Upper lobe of right lung (tissue), 1 donor: ENCODE measurements at places on chromosomes 7 and 10. TPM values are rescaled to one million over a fixed set of nuclear protein-coding genes. Genes with fewer than 3 reads are reported as not detected.

- H3K36me3 ChIP-seq = no peaks in the 10 kb centered on the region
- no peaks in the 10 kb centered on the region for H3K27me3 ChIP-seq
- no peak for DNase-seq
- no peak overlapping the region for H3K4me3 ChIP-seq
These were observed 464.7 kb upstream of the IGFBP3 start for GRCh38 chr7:46385662-46386309.

DNA sequence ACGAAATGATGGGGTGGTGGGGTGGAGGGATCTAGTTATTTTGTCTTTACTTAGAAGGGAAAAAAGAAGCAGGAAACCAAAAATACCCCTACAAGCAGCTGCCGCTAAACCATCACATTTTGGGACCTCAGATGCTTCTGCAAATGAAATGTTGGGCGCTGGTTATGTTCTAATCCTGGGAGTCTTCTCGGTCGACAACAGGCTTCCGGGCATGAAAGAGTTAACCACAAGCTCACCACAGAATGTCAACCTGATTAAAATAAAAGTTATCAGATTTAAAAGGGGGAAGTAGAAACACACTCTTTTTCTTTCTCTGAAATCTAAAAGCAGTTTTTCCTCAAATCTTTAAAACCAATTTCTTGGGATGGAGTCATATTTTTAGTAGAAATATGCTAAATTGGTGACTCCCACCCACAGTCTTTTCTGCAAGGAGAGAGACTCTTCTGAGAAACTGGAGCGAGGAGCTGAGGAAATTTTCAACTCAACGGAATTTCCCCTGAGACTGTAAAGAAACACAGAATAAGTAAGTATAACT, 16.8 kb downstream of the IL2RA start:
- no peak overlapping the region for H3K27ac ChIP-seq
- H3K4me3 ChIP-seq = no peak overlapping the region
- H3K4me1 ChIP-seq = peaks cover 3% of the 10 kb centered on the region
- DNase-seq = no peak
- H3K36me3 ChIP-seq = no peaks in the 10 kb centered on the region

- H3K4me1 ChIP-seq = peaks cover 3% of the 10 kb centered on the region
- no peak overlapping the region for H3K27ac ChIP-seq
- no peaks in the 10 kb centered on the region for H3K36me3 ChIP-seq
- no peaks in the 10 kb centered on the region for H3K27me3 ChIP-seq
These were observed 37.4 kb downstream of the C10orf120 start for GRCh38 chr10:122662231-122662630.

DNA sequence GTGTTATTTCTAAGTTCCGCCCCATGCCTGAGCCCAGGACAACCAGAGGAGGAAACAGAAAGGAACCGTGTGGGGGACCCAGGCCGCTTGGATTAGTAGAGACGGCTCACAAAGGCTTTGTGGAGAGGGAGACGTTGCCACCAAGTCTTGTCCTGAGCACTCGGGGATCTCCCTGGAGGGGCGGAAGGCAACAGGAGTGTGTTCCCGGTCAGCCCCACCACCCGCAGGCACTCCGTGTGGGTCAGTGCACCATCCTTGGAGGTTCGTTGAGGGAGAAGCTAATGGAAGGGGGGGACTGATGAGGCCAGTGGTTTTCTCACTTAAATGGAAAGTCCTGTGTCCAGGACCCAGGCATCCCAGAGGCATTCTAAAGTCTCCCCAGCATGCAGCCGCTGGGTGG, 26.7 kb upstream of the EN2 start:
- peaks cover 9% of the 10 kb centered on the region for H3K27me3 ChIP-seq
- no peaks in the 10 kb centered on the region for H3K4me1 ChIP-seq
- no peaks in the 10 kb centered on the region for H3K36me3 ChIP-seq
- H3K4me3 ChIP-seq = no peak overlapping the region
- DNase-seq = no peak

DNA sequence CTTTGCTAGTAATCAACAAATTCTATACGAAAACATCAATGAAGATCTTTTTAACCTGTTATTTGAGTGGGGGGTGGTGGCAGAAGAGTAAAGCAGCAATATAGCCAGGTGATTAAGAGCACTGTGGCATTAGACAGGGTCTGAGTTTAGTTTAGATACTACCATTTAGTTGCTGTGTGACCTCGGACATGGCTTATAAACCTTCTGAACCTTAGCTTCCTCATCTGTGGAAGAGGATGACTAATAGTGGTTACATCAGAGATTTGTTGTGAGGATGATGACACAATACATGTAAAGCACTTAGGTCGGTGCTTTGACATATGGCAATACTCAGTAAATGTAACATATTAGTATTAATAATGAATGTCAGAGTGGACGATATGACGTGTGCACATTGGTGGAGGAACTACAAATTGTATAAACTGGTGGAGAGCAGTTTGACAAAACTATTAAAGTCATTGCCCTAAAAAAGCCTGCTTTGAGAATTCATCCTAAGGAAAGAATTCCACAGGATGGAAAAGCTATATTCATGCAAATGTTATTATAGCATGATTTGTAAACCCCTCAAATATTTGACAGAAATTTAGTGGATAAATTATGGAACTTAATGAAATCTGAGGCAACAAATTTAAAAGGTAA, 24.3 kb downstream of the SPAG6 start:
- no peaks in the 10 kb centered on the region for H3K4me1 ChIP-seq
- H3K27me3 ChIP-seq = no peaks in the 10 kb centered on the region
- no peaks in the 10 kb centered on the region for H3K36me3 ChIP-seq
- H3K27ac ChIP-seq = no peak overlapping the region
- H3K4me3 ChIP-seq = no peak overlapping the region

DNA sequence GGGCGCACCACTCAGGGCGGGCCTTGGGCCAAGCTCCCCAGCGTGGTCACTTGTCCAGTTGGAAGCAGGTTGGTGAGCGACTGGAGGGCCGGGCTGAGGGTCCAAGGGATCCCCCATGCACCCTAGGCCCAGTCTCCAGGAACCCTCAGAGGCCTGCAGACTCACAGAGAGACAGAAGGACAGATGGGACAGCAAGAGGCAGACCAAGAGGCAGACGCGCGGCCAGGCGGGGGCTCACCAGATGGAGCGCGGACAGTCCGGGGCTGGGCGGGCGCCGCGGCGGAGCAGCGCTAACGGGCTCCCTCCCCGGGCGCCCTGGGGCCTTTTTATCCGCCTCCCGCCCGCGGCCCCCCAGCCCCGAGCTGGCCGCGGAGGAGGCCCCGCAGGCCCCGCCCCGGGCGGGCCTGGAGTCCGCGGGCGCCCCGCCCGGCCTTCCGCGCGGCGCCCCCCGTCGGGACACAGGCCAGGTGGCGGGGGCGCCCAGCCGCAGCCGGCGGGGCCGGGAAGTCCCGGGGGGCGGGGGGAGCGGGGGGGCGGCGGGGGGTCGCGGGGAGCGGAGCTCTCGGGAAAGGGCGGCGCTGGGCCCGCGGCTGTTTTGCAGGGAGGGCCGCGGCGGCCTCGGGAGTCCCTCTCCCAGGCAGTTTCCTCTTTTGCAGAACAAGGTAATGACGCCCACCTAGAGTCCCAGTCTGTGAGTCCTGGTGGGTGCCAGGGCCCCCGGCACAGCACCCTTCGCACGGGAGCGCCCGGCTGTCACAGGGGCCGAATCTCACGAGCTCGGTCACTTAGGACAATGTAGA, at the start of gene LOXL4:
TSS of gene LOXL4 (minus strand) at position 301 of the 800 bp plus-strand sequence. CDS start 5,175 bp downstream, outside the sequence.
- no peak for DNase-seq
- H3K27ac ChIP-seq = peak within 1 kb of the TSS; percentile 80
- no peaks in the 10 kb centered on the region for H3K36me3 ChIP-seq

GRCh38 chr10:113322843-113323242, 230.0 kb upstream of the HABP2 start:
- DNase-seq = no peak
- H3K36me3 ChIP-seq = no peaks in the 10 kb centered on the region
- H3K27me3 ChIP-seq = no peaks in the 10 kb centered on the region

- H3K27ac ChIP-seq = no peak overlapping the region
- H3K36me3 ChIP-seq = peaks cover 29% of the 10 kb centered on the region
- no peaks in the 10 kb centered on the region for H3K27me3 ChIP-seq
- no peaks in the 10 kb centered on the region for H3K4me1 ChIP-seq
These were observed 105.0 kb upstream of the AMPH start for GRCh38 chr7:38736138-38736537.

DNA sequence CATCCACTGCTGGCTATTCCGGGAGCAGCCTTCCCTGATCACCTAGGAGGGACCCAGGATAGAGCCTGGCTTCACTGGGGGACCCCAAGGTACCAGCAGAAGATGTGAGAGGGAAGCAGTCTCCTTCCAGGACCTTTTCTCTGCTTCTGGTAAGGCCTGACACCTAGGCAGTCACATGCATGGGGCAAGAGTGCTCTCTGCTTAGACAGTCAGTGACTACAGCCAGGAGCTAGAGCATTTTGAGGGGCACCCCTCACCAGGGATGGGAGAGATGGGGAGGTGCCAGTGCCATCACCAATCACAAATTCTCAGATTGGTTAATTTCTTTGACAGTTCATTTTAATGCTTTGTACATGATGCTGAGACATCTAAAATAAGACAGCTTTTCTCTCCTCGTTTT, 13.9 kb upstream of the ADO start:
- no peaks in the 10 kb centered on the region for H3K4me1 ChIP-seq
- H3K27ac ChIP-seq = no peak overlapping the region
- no peaks in the 10 kb centered on the region for H3K27me3 ChIP-seq

DNA sequence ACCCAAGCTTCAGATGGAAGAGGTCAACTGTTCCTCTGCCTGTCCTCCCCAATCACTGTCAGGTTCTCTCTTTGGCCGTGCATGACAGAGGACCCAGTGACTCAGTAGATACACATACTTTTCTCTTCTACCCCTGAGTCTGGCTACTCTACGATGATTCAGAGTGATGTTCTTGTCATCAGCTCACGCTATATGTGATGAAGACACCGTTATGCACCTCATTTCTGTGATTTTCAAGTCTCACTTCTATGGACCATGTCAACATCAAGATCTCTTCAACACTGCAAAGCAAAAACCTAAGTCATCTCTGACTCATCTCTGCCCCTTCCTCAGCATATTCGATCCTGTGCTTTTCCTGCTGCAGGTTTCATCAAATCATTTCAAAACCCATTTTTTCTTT, 76.6 kb upstream of the DGKI start:
- H3K4me1 ChIP-seq = peaks cover 15% of the 10 kb centered on the region
- H3K27ac ChIP-seq = no peak overlapping the region
- H3K4me3 ChIP-seq = no peak overlapping the region
- H3K27me3 ChIP-seq = no peaks in the 10 kb centered on the region

DNA sequence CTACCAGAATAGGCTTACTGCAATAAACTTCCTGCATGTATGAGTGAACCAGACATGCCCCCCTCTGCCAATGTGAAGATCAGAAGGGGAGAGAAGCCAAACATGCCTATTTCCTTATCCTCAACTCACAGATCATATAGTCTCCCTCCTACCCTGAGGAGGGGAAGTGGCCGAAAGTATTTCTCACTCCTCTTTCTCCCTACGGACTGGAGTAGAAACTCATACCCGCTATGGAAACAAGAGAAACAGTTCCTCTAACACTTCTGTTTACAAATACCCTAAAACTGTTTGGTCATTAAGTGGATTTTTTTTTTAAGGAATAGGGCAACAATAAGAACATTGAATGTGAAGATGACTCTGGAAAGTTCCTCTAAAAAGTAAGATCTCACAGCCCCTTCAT, 31.4 kb downstream of the CCNJ start:
- H3K36me3 ChIP-seq = no peaks in the 10 kb centered on the region
- H3K4me1 ChIP-seq = no peaks in the 10 kb centered on the region
- H3K27me3 ChIP-seq = no peaks in the 10 kb centered on the region
- H3K4me3 ChIP-seq = no peak overlapping the region
- no peak overlapping the region for H3K27ac ChIP-seq

DNA sequence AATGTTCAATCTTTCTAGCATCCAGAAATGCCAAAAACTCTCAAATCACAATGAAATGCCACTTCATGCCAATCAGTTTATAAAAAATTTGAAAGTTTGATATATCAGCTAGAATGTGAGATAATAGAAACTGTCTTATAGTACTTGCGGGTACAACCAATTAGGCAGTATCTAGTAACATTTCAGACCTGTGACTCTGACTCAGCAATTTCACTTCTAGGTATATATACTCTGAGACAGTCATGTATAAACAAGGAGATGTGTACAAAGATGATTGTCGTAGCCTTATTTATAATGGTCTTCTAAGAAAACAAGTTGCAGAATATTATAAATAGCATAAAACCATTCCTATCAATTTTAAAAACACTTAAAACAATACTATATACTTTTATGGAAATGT, 252.3 kb upstream of the PODXL start:
- DNase-seq = no peak
- no peaks in the 10 kb centered on the region for H3K36me3 ChIP-seq
- H3K27me3 ChIP-seq = no peaks in the 10 kb centered on the region
- no peak overlapping the region for H3K27ac ChIP-seq

DNA sequence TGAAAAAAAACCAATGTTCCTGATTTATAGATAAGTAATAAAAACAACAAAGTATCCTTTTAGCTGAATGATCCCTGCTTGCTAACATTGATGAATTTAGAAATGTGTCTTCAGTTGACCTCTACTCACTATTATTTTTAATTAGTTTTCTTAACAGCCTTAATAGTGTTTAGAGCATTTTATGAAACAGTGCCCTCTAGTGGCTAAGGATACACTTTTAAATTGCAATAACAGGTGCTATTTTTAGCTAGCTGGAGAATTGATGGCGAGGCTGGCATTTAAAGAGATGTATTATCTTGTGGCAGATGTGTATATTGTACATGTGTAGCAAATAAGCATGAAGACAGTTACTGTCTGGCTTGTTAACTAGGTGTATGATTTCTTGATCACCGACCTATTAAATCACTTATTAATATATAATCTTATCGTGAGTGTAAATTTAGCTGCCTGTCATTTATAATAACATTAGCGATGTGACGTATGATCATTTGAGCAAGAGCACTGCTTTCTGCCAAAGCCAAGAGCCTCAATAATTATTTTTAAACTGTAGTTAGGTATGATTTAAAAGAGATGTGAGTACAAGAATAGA, 451.9 kb downstream of the DPP6 start:
- no peak overlapping the region for H3K27ac ChIP-seq
- no peaks in the 10 kb centered on the region for H3K27me3 ChIP-seq
- no peak for DNase-seq
- H3K4me1 ChIP-seq = no peaks in the 10 kb centered on the region

DNA sequence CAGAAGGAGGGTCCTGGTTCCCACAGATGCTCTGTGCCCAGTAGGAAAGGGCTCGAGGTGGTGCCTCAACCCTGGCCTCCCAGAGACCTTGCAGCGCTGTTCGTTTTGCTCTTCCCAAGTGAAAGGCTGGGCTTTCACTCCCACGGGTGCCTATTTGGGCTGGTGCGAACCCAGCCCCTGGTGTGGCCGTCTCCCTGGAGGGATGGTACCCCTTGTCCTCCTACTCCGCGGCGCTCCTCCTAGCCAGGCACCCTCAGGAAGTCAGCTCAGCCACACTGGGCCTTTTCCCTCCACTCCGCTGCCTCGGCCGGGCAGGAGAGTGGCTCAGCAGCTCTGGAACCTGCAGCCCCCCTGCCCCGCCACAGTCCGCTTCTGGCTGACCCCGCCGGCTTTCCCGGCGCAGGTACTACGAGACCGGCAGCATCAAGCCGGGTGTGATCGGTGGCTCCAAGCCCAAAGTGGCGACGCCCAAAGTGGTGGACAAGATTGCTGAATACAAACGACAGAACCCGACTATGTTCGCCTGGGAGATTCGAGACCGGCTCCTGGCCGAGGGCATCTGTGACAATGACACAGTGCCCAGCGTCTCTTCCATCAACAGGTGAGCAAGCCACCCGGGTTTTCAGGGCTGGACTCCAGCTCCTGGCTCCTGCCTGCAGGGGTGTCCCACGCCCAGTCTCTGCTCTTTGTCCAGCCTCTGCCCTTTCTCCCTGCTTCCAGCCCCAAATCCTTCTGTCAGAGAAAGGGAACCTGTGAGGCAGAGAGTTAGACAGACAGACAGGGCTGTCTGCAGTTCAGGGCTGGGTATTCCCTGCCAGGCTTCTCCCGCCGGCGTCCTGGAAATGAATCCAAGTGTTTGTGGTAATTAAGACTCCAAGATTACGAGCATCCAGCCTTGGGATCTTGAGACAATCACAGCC, 5.2 kb downstream of the PAX2 start:
- no peak overlapping the region for H3K4me3 ChIP-seq
- H3K27me3 ChIP-seq = peaks cover 100% of the 10 kb centered on the region
- peaks cover 20% of the 10 kb centered on the region for H3K4me1 ChIP-seq
- H3K27ac ChIP-seq = no peak overlapping the region

The CYP3A7 gene
- total RNA-seq = 1.6 TPM
